Kasumi-1 (cell line): ENCODE measurements at places on chromosomes 12 and 14.
A peak's percentile ranks its signal among the peaks of the same experiment; 100 is the strongest.

- DNase-seq = no peak
These were observed 2.0 kb upstream of the CACNA2D4 start for GRCh38 chr12:1920436-1920835.

DNA sequence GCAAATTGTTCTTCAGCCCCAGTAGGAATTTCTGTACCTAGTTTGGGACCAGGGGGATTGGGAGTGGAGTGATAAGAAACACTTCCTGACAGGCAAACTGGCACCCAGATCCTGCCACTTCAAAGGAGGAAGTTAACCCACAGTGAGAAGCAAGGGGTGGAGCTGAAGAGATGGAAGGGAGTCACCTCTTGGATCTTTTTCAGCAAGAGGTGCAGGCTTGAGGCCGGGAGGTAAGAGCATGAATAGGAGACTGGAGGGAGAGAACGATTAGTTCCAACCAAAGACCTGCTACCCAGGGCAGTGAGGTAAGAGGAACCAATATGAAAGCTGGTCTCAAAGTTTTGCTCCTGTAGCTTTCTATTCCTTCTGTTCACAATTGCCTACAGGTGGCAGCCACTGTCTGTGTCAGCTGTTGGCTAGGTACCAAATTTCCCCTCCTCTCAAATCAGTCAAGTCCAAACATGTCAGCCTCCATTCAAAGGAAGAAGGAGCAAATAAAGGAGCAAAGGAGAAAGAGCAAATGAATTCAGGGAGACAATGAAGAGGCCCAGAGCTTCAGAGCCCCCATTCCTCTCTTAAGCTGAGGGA lies 14.9 kb upstream of the TAC3 start:
- peak; percentile 73 for DNase-seq

DNA sequence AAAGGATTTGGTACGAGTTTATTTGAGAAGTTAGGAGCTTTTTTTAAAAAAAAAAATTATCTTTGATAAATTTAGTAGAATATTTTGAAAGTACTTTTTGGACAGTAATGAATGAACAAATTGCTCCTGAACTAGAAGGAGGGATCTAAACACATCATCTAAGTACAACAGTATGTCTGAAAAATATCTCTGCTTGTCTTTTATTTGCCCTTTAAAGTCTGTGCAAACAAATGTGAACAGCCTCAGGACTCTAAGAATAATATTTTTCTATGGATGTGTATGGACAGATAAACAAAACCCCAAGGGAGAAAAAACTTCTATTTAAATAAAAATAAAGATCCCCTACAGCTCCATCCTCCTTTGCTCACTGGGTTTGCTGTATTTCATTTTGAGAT lies 19.5 kb downstream of the FBXL14 start:
- no peak for DNase-seq

- DNase-seq = no peak
These were observed 328.8 kb upstream of the DIO3 start for GRCh38 chr14:101232340-101233020.

- DNase-seq = peak; percentile 19
These were observed at the start of gene GLS2 for GRCh38 chr12:56488041-56488955. Gene GLS2, minus strand, starts transcription at chr12:56488161. Its CDS starts 43 bp downstream, at chr12:56488118.
